ENCODE measurements at places on chromosomes 1 and 21.

- DNase-seq = no peak
Observed at GRCh38 chr21:15285556-15285955, 220.8 kb upstream of the NRIP1 start.

GRCh38 chr1:78292361-78292760, 198.4 kb upstream of the PTGFR start:
- no peak for DNase-seq

DNA sequence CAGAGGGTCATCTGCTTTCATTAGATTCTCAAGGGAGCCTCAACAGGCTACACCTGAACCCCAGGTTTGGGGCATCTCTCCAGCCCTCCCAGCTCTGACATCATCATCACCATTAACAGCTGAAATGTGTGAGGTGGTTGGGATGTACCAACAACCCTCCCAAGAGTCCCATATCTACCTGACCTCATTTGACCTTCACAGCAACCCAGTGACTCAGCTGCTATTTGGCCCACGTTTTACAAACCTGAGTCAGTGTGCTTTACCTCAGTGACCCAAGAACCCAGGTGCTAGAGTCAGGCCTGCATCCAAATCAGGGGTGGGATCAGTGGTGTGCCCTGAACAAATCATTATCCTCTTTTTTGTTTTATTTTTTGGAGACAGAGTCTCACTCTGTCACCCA, 53.3 kb upstream of the TINAGL1 start:
- no peak for DNase-seq

GRCh38 chr1:173914366-173914871, 2.7 kb downstream of the SERPINC1 start:
- DNase-seq = no peak

- no peak for DNase-seq
Observed at GRCh38 chr1:203799971-203800370, 4.5 kb downstream of the ZBED6 start.

GRCh38 chr1:83791821-83792437, 207.0 kb downstream of the TTLL7 start:
- no peak for DNase-seq

- DNase-seq = no peak
Observed at GRCh38 chr1:231923491-231924041, 297.0 kb downstream of the DISC1 start.

GRCh38 chr1:175319112-175319911, 126.7 kb upstream of the KIAA0040 start:
- peak; percentile 60 for DNase-seq

- DNase-seq = no peak
Observed at GRCh38 chr1:64263335-64263734, 59.9 kb downstream of the UBE2U start.

GRCh38 chr1:37609002-37609401, 13.3 kb upstream of the GNL2 start:
- no peak for DNase-seq

DNA sequence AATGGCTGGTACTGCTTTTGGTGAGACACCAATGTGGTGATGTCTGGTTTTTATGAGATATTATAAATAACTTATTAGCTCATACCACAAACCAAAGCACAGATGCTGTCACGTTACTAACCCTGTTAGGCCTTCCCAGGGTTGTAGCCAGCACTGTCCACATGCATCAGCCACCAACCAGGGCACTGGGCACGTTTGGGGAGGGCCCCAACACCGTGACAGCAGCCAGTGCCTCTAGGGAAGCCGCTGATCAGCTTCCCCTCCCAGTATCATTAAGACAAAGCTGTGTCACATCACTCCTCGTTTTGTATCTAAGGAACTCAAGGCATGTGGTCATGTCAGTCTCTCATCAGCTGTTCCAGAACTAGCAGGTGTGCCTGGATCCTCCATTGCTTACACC, 13.9 kb downstream of the URB1 start:
- DNase-seq = no peak

DNA sequence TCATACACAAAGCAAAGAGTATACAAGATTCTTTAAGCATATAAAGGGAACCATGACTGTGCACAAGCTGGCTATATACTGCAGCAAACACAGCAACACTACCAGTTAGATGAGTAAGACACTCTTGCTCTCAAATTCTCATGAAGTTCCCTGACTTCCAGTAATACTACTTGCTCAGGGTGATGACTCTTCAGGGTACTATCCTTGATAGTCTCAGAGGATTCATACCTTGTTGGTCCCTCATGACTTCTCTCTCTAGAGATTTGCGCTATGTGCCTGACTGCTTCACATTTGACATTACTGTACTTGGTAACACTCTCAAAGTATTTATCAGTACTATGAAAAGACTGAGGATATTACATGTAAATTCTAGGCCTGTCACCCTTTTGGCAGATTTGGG, 159.8 kb upstream of the ZRANB2 start:
- DNase-seq = no peak

- no peak for DNase-seq
Observed at GRCh38 chr1:164560121-164560541, 1.1 kb downstream of the PBX1 start.

GRCh38 chr1:50665413-50665812, 242.2 kb upstream of the DMRTA2 start:
- DNase-seq = no peak

GRCh38 chr1:193260896-193261295, 74.5 kb upstream of the B3GALT2 start:
- DNase-seq = no peak

- no peak for DNase-seq
Observed at GRCh38 chr1:32352831-32353383, 9.4 kb downstream of the FAM229A start.

DNA sequence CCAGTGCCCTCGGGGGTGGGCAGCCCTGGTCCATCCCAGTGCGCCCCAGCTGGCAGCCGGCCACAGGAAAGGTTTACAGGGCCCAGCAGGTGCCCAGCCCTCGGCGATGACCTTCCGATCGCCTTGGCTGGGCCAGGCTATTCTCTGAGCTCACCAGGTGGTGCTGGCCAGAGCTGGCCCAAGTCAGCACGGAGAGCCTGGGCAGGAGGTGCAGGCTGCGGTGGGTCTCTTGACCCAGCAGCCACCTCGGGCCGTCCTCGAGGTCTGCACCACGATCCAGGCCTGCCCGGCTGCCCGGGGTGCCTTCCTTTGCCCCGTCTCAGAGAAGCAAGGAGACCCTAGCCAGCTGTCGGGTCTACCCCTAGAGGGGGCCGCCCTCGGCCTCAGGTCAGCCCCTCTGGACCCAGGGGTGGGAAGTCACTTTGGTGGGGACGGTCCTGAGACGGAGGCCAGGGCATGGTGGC, 370 bp downstream of the PERM1 start:
- DNase-seq = peak; percentile 23

GRCh38 chr1:177209357-177209756, 38.6 kb downstream of the BRINP2 start:
- DNase-seq = peak; percentile 46

- no peak for DNase-seq
Observed at GRCh38 chr1:64984737-64985136, 18.4 kb upstream of the JAK1 start.

GRCh38 chr1:9449110-9449627, 90.1 kb upstream of the SLC25A33 start:
- no peak for DNase-seq

- DNase-seq = no peak
Observed at GRCh38 chr1:245953876-245954660, 553.0 kb downstream of the SMYD3 start.

DNA sequence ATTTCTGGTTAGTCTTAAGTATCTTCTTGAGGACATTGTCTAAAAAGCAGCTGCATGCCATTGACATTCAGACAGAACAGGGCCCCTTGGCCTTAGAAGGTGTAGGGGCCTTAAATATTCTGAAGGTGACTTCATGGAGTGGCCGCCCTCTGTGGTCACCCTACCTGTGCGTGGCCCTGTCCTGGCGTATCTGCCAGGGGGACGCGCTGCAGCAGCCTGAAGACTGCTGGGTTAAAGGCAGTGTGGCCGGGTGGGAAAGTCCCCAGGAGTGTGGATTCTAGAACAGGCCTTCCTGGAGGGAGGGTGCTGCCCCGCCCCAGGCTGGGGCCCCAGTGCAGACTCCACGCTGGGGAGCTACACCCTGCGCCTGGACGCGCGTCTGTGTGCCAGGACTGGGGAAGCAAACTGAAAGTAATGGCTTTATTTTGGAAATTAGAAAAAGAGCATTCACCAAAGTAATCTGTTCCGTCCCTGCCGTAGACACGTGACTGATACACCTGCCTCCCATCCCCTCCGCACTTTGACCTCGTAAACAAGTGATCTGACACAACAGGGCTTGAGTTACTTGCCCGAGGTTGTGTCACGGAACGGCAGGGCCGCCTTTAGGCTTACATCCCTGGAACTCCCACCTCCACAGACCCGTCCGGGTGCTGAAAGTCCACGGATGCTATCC, 1.8 kb downstream of the AGPAT3 start:
- DNase-seq = no peak

DNA sequence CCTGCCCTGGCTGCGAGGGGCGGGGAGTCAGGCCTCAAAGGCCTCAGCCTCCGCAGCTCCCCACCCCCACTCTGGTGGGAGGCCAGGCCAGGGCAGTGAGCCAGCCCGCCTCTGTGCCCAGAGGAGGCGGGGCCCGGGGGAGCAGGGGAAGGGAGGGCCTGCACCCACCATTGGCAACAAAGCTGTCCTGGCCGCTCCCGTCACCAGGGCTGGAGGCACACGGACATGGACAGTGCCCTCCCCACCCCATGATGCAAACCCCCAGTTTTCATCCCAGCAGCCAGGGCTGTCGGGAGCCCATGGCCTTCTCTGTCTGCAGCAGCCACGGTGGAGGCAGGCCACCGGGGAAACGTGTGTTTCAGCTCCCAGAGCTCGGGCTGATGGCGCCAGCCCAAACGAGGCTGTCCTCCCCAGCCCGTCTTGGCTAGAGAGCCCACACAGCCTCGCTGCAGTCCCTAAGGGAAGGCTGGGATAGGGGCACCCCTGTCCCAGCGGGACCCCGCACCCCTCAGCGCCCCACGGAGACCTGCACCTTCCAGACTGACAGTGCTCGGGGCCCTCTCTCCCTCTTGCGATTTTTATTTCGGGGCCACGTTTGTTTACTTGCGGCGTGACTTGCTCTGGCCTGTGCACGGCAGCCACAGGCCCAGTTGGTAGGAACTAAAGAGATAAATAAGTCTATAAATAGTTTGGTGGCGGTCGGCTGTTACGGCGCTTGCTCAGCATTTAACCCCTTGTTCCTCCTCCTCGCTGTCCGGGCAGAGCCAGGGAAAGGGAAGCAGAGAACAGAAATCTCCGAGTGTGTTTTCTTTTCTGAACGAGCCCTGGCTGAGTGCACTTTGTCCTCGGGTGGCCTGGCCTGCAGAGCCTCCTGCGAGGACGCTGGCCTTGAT, 101.8 kb downstream of the PRDM16 start:
- peak; percentile 94 for DNase-seq

DNA sequence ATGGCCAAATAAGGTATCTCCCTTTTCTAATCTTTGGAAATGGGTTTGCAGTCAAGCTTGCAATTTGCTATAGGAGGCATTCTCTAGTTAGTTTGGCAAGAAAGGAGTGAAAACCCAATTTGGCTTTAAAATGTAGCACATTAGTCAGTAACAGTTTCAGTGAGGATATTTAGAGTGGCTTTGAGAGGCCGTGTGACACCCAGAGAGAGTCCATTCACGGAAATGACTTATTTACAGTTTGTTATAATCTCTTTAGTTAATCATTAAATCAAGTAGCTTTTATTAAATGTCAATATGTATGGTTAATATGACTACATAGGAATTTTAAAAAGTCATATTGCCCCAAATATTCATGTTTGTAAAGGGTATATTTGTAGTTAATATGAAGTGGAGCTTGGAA, 9.6 kb downstream of the ZBTB18 start:
- no peak for DNase-seq

DNA sequence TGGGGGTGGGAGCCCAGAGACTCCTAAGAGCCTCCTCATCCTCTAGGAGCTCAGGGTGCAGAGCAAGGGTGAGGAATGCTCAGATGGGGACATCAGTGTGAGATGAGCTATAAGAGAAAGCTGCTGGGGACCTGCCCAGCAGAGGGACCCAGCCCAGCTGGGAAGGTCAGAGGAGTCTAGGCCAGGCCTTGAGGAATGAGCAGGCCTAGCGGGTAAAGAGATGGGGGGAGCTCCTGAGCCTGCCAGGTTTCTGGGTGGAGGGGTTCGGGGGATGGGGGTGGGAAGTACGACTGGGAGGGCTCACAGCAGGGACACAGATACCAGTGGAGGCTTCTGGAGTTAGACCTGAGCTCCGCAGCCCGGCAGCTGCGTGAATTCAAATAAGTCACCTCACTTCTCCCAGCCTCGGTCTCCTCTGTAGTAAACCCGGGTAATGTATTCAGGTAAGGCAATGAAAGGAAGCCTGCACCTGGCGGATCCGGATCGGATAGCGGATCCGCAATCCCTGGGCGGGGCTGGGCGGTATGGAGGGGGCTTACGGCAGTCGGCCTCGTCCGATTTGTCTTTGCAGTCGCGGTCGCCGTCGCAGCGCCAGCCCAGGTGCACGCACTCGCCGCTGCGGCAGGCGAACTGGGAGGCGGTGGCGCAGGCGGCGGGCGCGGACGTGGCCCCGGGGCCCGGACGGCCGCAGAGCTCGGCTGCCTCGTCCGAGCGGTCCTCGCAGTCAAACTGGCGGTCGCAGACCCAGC, 38.0 kb upstream of the MAGOH start:
- DNase-seq = no peak

- no peak for DNase-seq
Observed at GRCh38 chr21:44331209-44331608, 8.0 kb downstream of the CFAP410 start.

- no peak for DNase-seq
Observed at GRCh38 chr1:113170519-113170918, 97.5 kb downstream of the LRIG2 start.

- no peak for DNase-seq
Observed at GRCh38 chr1:229892515-229893117, 174.4 kb upstream of the GALNT2 start.

DNA sequence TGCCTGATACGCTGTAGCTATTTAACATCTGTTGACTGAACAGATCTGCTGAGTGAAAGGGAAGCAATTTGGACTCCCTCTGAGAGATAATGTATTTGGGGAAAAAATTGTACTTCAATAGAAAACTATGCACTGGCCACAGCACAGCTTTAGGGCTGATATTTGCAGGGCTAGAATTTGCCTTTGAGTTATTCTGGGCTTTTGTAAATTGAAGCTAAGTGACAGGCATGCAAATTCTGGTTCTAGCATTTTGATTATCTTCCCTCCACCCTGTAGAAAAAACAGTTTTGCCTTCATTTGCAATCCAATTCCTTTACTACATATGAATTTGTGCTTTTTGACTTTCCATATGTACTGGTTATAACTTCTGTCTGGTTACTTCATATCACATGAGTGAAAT, 7.9 kb downstream of the KYAT3 start:
- no peak for DNase-seq

GRCh38 chr1:171258943-171259342, 10.6 kb downstream of the FMO1 start:
- no peak for DNase-seq

DNA sequence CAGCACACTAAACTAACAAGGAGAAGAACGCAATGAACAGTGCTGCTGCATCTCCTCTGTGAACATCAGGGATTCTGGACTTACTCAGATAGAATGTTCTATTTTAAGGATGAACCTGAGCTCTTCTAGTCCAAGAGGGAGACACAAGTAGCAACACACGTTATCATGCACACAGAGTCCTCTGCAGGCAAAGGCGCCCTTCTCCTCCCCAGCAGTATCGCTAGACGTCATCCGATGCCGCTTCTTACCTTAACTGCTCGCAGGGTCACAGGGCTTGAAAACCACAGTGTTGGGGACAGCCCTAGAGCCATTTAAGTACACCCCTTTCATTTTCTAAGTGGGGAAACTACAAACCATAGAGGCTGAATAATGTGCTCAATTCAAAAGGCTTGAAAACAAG, 74.5 kb downstream of the HIVEP3 start:
- no peak for DNase-seq

All from ovary (tissue), 10 donors.